ENCODE measurements at places on chromosomes 6 and 20.

DNA sequence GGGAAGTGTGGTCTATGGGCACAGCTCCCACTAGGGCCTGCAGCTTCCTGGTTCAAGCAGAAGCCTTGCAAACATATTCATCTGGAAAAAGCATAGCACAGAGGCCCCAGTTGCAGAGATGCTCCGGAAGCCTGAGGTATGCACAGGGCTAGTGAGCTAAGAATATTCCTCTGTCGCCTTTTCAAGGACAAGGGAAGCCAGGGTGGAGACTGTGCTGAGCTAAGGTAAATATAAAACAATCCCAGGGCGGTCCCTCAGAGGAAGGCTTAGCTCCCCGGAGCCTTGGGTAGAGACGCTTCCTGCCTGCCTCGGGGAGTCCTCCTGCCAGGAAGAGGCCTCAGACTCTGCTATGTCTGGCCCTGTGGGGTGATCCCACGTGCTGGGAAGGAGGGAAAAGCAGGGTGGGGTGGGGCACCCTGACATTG lies 134.8 kb upstream of the FOXA2 start:
- DNase-seq = no peak

DNA sequence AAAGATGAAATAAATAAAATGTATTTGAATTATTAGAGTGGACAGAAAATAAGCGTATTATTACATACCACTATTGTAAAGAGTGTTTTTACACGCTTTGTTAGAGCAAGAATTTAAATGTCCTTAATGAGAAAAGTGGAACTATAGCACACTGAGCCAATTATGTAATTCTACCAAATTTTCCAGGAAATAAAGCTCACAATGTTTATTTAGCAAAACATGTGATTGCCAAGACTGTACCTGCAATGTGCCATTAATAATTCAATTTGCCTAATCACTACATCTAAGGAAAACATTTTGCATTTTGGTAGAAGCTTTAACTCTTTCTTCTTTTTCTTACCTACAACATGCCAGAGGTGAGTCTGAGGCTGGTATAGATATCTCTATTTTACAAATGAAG lies 58.7 kb upstream of the PHACTR1 start:
- no peak for DNase-seq

DNA sequence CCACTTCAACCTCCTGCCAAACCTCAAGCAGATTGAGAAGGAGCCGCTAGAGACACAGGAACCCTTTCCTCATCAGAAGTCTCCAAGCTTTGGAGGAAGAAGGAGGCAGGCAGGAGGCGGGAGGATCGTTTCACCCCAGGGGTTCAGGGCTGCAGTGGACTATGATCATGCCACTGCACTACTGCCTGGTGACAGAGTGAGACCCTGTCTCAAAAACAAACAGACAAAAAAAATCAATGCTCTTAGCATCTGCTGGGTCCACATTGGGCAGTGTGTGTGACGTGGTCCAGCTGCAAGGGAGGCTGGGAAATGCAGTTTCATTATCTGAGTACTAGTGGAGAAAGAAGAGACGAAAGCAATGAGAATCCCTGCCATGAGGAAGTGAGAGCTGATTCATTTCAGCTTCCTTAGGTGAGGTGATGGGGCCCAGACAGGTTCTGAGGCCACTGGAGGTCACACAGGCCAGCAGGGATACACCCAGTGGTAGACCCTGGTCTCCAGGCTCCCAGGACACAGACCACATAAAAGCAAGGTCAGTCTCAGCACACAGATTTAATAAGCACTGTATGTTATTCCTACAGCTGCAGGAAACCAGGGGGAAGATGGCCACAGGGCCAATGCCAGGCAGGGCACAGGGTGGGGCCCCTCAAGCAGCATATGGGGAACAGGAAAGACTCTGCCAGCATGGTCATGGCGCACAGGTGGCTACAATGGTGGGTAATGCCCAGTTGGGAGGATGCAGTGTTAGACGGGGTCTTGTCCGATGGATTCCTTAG lies 4.3 kb downstream of the GFRA4 start:
- DNase-seq = no peak

DNA sequence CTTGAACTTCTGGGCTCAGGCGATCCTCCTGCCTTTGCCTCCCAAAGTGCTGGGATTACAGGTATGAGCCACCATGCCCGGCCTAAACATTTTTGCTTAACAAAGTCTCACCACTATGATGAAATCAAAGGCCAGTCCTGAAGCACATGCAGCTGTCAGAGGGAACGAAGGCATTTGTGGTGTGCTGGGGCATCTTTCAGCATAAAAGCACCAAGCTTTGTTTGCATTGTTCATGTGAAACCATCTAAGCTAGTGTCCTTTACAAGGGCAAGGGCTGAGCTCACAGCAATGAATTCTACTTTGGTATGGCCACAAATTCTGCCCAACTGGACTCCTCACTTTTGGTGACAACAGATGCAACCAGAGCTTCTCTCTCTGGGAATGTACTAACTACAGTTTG lies 66.8 kb downstream of the ZFP64 start:
- DNase-seq = no peak

DNA sequence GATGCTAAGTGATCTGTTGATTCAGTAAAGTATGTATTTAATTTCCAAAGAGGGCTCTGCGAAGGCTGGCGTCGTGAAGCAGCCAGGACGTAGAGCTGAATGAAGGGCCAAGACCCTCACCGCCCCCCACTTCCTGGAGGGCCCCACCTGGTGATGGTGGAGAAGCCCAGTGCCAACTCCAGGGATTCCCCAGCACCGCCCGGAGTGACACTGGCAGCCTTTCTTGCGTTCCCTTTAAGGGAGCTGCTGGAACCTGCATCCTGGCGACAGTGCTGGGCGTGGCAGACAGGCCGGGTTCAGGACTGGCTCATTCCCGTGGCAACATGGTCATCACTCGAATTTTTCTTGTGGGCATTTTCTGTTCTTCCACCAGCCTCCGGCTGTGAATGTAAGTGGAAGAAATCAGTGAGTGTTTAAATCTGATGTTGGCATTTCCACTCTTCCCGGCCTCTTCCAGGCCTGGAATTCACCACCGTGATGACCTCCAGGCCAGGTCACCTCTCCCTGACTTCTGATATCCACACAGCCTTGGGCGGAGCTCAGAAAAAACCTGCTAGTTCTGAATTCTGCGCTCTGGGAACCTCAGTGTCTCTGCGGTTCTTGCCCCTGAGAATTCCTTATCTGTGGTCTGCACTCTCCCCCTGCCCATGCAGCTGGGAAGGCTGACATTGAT lies 57.4 kb upstream of the DACT2 start:
- DNase-seq = no peak

- DNase-seq = no peak
Observed at GRCh38 chr20:38094373-38094891, 60.9 kb downstream of the RPRD1B start.

DNA sequence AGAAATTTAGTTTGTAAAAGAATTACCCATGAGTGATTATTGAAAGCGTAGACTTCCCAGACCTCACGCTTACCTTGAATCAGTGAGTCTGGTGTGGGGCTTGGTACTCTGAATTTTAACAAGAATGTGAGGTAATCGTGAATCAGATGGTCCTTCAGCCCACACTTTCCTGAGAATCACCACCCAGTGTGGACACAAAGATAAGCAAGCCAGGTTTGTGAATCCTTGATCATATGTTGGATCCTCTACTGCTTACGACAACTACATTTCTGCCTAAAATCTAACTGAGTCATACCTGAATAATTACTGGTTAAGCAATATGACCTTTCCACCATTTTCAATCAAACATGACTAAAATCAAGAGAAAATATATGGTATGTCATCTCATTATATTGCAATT lies 589.3 kb downstream of the TFAP2A start:
- DNase-seq = no peak

DNA sequence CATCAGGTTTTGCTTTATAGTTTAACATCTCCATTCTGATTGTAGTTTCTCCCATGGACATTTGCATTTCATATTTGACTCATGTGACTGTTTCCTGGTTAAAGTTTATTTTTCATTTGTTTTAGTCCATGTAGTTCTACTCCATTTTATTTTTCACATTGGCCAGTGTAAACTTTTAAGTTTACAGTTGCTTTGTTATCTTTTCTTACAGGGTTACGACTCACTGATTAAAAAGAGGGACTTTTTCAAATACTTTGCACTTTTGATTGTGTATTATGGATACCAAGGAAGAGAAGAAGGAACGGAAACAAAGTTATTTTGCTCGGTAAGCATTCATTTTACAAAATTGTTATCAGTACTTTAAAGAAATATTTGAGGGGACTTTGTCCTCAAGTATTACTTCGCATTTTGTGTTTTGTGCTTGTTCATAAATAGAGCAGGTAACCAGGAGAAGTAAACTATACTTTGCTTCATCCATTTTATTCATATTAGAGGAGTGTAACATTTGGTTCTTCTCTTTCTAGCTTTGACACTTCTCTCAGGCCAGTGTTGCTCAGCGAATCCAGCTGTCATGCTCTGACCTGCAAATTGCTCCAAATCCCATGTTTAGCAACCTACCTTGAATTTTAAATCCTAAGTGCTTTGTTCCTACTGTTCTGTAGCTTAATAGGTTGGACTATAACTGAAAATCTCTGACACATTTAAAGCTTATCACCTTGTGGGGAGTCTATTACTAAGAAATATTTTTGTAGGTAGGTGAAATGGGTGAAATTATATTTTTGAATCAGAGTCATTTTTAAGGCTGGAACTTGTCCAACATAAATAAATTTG lies 24.5 kb downstream of the NCOA7 start:
- no peak for DNase-seq

DNA sequence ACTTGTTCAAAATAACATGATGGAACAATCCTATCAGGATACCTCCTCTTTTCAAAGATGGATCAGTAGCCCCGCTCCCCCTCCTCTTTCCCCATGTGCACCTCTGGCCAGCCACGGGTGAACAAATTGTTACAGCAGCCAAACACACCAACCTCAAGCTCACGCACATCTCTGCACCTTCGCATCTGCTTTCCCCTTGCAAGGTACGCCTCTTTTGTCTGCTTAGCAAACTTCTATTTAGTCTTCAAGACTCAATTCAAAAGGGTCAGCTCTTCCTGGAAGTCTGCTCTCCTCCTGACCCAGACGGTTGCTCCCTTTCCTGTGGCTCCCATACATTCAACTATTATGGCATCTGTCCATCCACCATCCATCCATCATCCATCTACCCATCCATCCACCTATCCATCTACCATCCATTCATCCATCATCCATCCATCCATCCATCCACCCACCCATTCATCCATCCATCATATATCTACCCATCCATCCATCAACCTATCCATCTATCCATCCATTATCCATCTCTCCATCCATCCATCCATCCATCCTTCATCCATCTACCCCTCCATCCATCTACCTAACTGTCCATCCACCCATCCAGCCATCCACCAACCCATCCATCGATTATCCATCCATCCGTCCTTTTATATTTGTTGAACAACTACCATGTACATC lies 36.3 kb upstream of the CDH22 start:
- DNase-seq = no peak

GRCh38 chr20:24821391-24821790 lies 127.7 kb upstream of the CST7 start:
- no peak for DNase-seq

DNA sequence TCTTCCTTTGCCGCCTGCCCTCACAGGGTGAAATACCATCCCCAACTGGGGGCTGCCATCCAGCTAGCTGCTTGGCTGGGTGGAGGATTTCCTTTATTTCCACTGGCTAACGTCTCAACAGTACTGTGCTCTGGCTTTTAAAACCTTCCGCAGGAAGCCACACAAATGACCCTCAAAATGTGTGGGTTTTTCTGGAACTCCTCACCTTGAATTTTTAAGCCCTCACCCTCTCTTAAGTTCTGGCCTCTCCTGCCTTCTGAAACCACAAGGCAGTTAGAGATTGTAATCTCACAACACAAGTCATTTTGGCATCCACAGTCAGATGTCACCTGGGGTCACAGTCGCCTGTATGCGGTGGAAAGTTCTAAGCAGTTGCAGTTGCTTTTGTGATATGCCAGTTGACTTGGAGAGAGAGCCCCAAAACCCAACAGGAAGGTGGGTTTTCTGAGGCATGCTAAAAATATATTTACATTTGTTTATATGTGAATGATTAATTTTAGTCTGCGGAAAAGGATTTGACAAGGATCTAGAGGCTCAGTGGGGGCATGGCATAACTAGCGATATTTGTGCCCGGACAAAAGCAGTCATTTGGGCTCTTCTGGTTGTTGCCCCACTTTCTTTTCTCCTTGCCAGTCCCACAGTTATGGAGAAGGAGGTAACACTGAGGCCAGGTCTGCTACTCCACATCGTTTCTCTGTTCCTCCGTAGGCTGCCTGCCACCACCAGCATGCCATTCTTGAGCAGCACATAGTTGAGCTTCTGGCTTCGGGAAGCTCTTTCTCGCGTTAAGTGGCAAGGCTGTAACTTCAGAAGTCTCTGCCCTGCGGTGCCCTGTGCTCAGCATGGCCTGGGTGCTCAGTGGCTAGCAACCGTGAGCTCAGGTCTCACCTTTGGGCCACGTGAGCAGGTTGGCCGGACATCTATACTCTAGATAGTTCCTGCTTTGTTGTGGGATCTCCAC lies 335.3 kb downstream of the CD83 start:
- DNase-seq = no peak

DNA sequence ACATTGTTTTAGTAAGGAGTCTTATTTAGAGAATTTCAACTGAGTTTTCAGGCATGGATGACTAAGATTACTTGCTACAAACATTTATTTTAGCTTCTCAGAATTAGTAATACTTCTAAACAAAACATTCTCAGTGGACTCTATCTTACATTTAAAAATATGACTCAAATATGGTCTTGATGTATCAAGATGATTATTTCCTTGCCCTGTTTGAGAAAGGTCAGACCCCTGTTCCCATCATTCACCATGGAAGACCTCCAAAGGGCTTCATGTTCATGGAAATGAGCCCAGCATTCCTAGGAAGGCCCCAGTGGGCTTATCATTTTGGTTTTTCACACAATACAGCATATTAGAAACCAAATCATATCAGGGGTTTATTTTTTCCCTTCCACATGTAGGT lies 24.6 kb upstream of the TRPC4AP start:
- DNase-seq = no peak

DNA sequence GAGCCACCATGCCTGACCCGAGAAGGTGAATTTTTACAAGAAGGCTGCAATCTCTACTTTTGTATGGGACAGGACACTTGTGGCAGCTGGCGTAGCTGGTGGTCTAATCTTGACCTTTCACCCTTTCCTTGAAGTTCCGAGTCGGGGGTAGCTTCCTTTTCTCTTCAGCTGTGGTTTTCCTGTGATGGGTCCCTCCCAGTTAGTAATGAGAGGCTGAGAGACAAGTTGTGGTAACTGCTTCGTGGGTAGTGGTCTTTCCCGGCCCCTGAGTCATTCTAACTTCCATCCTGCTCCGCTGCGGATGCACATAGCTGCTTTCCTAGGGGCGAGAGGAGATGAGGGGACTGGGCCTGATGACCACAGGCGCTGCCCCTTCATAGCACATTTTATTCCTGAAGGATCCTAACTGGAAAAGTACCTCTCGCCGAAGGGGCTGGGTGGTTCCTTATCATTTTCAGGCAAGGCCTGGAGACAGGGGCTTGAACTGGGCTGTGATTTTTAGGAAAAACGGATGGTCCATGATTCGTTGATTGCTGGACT lies 3.1 kb downstream of the SYNJ2 start:
- DNase-seq = no peak

DNA sequence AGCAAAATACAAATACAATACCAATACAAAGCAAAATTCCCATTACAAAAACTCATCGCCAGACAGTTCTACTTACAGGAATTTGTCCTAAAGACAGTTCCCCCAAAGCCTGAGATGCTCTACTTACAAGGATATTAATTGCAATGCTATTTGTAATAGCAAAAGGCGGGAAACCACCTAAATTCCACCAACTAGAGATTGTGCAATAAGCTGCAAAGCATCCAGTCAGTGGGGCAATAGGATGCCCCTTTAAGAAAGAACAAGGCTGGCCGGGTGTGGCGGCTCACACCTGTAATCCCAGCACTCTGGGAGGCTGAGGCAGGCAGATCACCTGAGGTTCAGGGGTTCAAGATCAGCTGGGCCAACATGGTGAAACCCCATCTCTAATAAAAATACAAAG lies 39.1 kb downstream of the FAM209B start:
- no peak for DNase-seq

Measured in AG09309 (cell line).